Left hindlimb (tissue), 1 donor: ENCODE measurements at places on chromosomes 5 and 9.

DNA sequence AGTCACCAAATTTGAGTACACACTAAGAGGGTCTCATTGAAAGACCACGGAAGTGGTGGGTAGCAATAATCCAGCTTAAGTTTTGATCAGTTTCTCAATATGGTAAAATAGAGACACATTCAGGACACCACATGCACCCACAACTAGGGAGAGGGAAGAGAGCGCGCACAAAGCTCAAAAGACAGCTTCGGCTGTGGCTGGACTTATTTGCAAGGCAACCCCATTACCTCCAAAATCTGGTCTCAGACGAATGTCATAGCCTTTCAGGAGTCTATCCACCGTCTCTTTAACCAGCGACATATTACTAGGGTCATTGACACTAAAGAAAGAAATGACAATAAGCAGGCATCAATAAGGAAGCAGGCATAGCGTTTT is 443 bp downstream of the GABRB2 start:
- no peak for DNase-seq

- no peak for DNase-seq
Measured at GRCh38 chr5:180901319-180902009, 2.5 kb downstream of the BTNL8 start.

DNA sequence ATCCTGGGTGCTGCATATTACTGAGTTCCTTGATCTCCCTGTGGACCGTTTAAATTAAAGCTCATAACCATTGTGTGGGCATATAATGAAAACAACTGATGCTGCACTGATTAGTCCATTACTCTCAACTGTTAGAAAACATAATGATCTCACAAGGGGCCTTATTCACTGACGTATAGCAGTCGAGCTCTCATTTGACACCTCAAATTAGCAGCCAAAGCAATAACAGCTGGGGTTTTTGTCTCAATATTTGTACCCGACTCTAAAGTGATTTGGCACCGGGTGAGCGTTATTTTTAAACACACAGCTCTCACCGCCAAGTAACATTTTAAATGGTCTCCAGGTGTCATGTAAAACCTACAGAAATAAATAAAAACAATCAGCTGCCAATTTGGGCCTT is 252.2 kb upstream of the PANK3 start:
- DNase-seq = no peak

DNA sequence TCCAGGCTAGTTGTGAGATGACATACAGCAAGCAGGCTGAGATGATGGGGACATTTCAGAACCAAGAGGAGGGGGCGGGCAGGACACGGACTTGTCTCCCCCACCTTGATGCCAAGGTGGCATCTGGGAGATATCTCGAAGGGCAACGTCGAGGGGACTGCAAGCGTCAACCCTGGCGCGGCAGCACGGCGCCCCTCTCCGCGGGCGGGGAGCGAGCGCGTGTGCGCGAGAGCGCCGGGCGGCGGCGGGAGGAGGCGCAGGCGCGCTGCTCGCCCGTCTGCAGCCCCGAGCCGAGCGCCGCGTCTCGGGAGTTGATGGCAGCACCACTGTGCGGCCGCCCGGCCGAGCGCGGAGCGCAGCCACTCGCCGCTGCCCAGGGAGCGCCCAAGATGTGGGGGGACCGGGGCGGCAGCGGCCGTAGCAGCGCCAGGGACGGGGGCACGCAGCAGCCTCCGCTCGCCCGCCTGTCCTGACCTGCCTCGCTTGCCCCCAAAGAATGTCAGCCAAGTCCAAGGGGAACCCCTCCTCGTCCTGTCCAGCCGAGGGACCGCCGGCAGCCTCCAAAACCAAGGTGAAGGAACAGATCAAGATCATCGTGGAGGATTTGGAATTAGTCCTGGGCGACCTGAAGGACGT is at the start of gene PRR16:
TSS of gene PRR16 (plus strand) at position 310 of the 636 bp plus-strand sequence.
- DNase-seq = peak; percentile 68

- no peak for DNase-seq
Measured at GRCh38 chr5:95537501-95537900, 17.3 kb downstream of the SKIC3 start.

GRCh38 chr5:160271396-160271795 is 41.0 kb downstream of the CCNJL start:
- peak; percentile 52 for DNase-seq

- peak; percentile 71 for DNase-seq
Measured at GRCh38 chr5:59188419-59189225, 605.7 kb downstream of the RAB3C start.

DNA sequence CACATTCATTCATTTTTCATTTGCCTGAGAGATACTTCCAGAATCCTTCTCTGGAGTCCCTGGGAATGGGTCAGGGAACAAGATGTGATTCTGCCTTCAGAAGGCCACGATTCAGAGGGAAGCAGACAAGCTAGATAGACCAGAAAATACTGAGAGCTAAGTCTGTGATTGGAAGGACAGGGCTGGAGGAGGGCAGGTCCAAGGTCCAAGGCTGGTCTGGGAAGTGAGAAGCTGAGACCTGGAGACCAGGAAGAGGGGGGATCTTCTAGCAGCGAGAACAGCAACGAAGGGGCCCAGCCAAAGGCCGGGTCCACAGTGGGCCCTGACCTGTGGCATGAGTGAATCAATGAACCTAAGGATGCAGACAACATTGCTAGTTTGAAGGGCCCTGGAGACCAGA is 4.1 kb upstream of the IER5L start:
- no peak for DNase-seq

DNA sequence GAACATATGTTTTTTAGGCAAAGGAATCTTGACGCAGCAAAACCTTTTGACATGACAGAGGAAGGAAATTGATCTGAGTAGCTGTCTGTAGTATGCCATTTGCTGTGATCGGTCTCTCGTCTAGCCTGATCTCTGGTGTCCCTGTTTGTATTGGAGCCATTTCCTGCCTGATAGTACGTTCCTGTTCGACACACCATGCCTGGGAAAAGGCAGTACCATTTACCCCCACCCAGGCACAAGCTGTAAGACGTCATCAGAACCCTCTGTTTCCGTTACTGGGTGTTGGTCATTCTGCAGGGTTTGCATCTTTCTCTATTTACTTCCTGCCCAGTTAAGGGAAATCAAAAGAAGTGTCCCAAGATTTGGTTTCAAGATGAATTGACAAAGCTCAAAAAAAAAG is 129.7 kb downstream of the CEMIP2 start:
- peak; percentile 42 for DNase-seq

GRCh38 chr9:88481933-88482332 is 53.0 kb upstream of the NXNL2 start:
- DNase-seq = no peak

DNA sequence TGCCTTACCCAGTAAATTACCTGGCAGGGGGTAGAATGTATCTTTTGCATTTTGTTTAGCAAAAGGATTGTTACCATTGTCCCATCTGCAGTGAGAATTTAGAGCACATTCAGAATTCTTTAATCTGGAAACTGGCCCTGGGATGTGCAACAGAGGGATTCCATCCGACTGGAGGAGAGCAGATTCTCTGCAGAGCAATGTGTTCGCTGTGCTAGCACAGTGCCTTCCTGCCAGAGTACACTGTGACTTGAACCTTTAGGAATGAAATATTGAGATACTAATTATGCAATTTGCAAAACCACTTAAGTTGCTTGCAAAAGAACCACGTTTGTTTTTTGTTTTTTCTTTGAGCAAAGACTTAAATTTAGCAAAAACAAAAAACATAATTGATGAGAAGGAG is 22.5 kb upstream of the DMRT1 start:
- DNase-seq = no peak

DNA sequence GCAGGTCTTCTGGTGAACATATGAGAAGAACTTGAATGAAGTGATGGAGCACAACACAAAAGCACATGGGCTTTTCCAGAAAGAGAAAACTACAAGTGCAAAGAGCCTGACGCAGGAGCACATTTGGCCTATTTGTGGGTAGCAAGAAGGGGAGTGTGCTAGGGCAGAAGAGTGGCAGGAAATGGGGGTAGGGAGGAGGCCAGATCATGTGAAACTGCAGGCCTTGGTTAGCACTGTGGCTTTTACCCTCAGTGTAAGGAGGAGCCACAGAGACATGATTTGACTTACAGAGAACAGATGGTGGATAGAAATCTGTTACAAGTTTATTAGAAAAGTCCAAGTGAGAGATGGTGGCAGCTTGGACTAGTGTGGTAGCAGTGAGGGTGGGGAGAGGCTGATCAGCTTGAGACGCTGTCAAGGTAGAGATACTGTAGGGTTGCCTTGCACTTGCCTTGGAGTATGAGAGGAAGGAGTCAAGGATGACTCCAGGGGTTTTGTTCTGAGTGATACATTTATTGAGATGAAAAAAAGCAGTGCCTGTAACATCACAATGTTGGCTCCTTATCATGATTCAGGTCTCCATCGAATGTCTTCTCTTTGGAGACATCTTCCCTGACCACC is 126.7 kb downstream of the PPP2R2B start:
- DNase-seq = no peak

DNA sequence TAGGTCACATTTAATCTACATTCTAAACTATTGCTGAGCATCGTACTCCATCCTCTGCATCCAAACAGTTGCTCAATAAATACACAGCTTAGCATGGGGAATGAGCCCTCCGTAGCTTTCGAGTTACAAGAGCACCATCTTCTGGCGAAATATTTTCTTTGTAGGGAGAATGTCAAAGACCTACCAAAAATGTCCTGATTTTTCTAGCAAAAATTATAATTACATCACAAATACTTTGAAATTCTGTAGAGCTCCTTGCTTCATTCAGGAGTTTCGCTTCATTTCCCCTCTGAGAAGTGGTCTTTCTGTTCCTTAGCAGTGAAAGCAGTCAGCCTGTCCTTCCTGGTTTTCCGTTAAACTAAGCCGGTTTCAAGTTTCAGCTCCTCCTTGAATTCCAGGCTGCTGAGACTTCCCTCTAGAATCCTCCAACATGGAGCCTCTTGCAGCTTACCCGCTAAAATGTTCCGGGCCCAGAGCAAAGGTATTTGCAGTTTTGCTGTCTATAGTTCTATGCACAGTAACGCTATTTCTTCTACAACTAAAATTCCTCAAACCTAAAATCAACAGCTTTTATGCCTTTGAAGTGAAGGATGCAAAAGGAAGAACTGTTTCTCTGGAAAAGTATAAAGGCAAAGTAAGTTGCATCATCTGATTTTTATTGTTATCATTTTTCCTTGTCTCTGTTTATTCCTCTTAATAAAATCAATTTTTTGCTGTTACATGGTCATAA is at the start of gene GPX8:
TSS of gene GPX8 (plus strand) at position 409 of the 730 bp plus-strand sequence. CDS start at position 431, 22 bp downstream.
- DNase-seq = peak; percentile 65

GRCh38 chr9:2128141-2128540 is 113.0 kb downstream of the SMARCA2 start:
- DNase-seq = no peak

DNA sequence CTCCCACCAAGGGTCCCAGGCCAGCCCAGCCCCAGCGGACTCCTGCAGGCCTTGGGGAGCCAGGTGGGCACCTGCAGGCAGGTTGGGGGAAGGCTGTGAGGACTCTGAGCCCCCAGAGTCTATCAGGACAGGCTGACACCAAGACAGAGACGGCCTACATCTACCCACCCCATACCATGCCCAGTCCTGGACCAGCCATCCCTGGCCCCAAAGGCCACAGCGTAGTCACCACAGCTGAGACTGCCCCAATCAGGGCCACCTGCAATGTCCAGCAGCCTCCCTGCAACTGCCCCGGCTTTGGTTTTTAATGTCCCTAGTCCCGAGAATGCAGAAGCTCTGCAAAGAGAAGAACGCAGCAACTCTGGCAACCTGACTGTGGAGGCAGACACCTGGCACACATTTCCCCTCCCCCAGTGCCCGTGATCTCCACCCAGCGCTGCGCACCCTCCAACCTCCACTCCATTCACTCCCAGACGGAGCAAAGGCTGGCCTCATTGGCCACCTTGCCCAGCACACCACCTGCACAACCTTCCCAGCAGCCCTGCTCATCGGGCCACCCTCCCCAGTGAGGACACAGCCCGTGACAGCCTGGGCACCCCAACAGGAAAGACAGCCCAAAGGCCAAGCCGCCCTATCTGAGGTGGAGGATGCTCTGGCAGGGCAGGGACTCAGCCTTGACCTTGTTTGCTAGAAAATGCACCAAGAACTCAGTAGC is 14.9 kb downstream of the ADAMTS2 start:
- DNase-seq = peak; percentile 4

- no peak for DNase-seq
Measured at GRCh38 chr5:96209829-96210228, 223.2 kb downstream of the PCSK1 start.
